ENCODE measurements at places on chromosomes 6 and 20. TPM values are rescaled to one million over a fixed set of nuclear protein-coding genes. Genes with fewer than 3 reads are reported as not detected.

DNA sequence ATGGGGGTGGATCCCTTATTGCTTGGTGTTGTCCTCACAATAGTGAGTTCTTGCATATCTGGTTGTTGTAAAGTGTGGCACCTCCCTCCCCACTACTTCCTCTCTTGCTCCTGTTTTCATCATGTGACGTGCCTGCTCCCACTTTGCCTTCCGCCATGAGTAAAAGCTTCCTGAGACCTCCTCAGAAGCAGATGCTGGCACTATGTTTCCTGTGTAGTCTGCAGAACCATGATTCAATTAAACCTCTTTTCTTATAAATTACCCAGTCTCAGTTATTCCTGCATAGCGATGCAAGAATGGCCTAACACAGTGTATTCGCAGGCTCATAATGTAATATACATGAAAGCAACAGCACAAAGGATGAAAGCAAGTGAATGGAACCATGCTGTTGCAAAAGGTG, 28.4 kb upstream of the ANKRD60 start:
- no peak for DNase-seq

DNA sequence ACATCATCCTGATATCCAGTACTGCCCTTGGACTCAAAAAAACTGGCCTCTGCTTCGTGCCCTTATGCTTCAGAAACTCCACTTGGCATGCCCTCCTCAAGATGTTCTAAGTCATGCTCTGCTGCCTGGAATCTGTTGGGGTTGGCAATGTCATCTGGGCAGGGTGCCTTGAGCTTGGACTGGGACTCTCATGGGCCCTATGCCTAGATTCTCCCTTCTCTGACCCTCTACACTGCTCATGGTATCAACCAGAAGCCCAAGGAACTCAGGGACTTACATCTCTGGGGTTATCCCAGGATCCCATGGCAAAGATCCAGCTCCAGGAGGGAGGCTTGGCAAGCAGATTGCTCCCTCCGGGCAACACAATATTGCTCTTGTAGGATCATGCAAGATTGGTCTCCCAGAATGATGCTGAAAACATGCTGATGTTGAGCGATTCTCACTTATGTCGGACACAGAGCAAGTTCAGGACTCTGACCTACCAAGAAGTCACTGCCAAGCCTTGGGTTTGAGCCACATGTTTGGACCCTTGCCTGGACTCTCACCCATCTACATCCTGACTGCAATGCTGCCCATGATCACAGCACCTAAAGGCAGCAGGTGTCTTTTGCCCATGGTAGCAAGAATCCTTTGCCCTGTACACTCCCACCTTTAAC, 88.8 kb downstream of the ADAT2 start:
- DNase-seq, result no peak

GRCh38 chr6:156413154-156413553, 364.0 kb upstream of the ARID1B start:
- DNase-seq, result no peak

- no peak for DNase-seq
These were observed 99.1 kb downstream of the FOXC1 start for GRCh38 chr6:1708820-1709219.

GRCh38 chr6:32609391-32609730, 19.7 kb upstream of the HLA-DRB1 start:
- DNase-seq, result no peak

DNA sequence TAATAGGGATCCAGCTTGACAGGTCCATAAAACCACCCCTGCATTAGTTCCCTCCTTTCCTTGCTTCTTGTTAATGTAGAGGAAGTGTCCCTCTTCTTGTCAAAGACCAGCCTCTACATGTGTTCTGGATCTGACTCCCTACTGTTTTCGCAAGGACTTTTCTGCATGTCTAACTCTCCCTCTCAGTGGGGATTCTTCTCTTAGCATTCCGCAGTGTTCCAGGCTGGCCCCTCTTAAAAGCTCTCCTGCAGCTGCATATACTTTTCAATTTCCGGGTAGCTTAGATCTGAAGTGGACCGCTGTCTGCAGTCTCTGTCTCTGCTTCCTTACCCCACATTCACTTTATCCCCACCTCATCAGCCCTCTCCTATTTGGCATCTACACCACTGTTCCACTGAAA, 96.1 kb upstream of the MAN1A1 start:
- no peak for DNase-seq

GRCh38 chr20:25279403-25279802, 31.5 kb downstream of the PYGB start:
- peak; percentile 69 for DNase-seq

DNA sequence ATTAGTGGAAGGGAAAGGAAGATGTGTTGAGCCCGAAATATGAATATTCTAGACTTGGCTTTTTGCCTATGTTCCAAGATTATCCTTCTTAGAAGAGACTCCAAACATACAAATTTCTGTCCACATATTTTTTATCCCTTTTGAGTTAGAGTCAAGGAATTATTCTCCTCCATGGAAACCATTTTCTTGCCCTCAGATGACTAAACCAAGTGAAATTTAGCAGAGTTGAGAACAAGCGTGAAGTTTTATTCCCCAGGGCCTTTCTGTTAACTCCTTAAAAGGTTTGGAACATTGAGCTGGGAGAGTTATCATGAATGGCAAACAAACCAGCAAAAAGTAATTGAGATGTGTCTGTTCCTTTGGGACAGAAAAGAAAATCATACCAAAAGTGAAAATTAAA, 286.1 kb upstream of the PLCB4 start:
- DNase-seq, result no peak

DNA sequence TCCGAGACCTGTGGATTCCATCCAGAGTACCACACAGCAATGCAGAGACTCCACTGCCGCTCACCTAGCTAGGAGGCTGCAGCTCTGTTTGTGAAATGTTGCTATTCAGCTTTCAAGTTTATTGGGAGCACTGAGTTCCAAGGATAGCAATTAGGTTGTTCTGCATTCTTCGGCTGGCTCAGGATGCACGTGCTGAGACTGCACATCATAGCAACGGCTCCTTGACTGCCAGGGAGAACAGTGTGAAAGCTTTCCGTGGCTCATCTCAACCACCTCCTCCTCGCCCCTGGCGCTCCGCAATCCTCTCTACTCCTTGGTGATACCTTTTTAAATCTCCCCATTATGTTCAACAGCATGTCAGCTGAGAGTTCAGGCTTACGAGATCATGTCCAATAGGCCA, 116.6 kb downstream of the TSHZ2 start:
- DNase-seq, result no peak

GRCh38 chr6:82419132-82419581, 55.5 kb downstream of the TPBG start:
- no peak for DNase-seq

- no peak for DNase-seq
These were observed 304.4 kb downstream of the PREX1 start for GRCh38 chr20:48523191-48523995.

DNA sequence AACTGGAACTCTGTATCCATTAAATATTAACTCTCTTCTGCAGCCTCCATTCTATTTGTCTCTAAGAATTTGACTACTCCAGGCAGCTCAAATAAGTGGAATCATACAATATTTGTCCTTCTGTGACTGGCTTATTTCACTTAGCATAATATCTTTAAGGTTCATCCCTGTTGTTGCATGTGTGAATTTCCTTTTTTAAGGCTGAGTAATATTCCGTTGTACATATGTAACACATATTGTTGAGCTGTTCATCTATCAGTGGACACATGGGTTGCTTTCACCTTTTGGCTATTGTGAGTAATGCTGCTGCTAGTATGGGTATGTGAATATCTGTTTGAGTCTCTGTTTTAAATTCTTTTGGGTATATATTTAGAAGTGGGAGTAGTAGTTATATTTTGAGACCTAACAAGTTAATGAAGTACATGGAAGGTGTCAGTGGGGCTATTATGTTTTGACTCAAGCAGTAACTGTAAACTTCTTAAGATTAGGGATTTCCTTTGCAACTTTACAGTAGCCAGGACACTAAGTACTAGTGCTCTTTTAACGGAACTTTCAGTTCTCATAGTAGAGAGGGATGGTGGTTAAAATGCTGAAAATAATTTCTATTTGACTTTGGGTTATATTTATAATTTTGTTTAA, 29.7 kb upstream of the TMEM217 start:
- no peak for DNase-seq

- DNase-seq, result no peak
These were observed 77.9 kb downstream of the EPB41L2 start for GRCh38 chr6:130985115-130985514.

DNA sequence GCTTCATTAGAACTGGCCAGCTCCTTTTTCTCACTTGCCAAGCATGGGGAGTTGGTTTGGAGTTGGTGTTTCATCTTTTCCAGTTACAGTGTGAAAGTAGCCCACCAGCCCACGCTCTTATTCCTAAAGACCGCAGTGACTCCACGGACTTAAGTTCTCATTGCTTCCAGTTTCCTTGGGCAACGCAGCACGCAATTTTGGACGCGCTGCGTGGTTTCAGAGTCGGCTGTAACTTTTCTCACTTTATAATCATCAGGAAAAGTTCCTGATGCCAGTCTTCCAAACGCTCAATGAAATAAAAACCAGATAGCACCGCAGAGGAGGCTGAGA, 381 bp upstream of the PEX7 start:
- no peak for DNase-seq

DNA sequence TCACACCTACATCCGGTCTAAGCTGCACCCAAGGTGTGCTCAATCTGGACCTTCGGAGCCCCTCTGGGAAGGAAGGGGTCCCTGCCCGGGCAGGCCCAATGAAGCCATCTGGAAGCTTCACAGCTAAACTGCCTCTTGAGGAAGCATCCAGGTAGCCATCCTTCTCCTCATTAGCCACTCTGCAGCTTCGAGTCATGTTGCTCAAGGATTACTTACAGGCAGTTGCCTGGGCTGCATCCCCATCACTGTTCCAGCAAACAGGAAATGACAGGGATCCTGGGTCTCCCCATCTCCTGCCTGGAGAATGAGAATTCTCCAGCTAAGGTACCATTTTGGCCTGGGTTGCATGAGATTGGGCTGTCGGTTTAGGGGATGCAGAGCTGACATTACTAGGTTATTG, 91.7 kb downstream of the ERMARD start:
- DNase-seq, result peak; percentile 57

GRCh38 chr20:48830826-48831318, 3.1 kb upstream of the PREX1 start:
- DNase-seq, result no peak

DNA sequence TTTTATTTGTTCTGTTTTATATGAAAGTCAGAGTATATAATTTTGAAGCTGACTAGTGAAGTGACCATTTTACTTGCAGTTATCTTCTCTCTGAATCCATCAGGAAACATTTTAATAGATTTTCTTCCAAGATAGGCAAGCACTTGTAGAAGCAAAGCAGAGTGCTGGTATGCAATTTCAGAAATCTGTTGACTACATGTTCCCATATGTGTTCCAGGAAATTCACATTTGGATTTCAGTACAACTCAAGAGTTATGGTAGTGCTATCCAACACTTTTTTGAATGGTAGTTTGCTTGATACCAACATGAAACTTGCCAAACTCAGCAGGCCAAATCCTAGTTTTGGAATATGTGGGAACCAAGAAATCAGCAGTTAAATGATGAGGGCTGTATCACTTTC, 94.0 kb downstream of the CENPW start:
- no peak for DNase-seq

- DNase-seq, result no peak
These were observed 114.6 kb downstream of the PDE10A start for GRCh38 chr6:165548450-165548849.

- DNase-seq, result no peak
These were observed 79.5 kb downstream of the FYN start for GRCh38 chr6:111793711-111794111.

DNA sequence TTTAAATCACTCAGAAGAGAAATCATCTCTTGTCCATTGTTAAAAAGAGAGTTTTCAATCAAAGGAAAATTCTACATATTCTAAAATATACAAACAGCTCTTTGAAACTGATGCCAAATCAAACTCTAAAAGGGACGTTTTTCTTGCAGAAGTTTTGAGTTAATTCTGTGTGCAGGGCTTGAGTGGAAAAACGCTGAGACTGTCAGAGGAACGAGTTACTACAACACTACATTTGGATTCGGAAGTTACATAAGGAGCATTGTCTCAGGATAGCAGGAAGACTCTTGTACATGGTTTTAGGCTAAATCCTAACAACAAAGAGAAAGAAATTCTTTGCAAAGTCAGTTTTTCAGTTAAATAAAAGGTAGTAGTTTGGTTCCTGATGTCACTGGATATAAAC, 155.7 kb upstream of the SUPT3H start:
- no peak for DNase-seq

DNA sequence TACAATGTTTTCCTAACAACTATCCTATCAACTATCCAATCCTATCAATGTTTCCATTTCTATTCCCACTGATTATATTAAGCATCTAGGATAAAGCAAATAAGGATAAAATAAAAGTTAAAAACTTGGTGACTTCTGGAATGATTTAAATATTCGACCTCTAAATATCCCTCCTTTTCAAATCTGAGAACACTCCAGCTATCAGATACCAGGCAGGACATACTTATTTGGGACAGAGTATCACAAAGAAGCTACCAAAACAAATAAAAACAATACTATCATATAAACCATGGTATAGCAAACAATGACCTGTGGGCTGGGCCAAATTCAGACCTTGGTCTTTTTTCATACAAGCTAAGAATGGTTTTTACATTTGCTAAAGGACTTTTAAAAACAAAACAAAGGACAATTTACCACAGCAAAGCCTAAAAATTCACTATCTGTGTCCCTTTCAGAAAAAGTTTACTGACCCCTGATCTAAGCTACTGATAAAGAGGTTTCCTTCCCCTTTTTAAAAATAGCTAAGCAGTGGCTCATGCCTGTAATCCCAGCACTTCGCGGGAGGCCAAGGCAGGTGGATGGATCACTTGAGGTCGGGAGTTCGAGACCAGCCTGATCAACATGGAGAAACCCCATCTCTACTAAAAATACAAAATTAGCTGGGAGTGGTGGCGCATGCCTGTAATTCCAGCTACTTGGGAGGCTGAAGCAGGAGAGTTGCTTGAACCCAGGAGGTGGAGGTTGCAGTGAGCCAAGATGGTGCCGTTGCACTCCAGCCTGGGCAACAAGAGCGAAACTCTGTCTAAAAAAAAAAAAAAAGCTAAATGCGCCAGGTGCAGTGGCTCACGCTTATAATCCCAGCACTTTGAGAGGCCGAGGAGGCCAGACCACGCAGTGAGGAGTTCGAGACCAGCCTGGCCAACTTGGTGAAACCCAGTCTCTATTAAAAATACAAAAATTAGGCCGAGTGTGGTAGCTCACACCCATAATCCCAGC, 6.0 kb downstream of the NUP153 start:
- DNase-seq, result no peak

GRCh38 chr20:41608606-41609005, 9.6 kb downstream of the CHD6 start:
- DNase-seq, result no peak

The ADAM33 gene
- 30.7 TPM for total RNA-seq

The APCDD1L gene
- total RNA-seq, result not detected

The LRRC73 gene
- 0.45 TPM for total RNA-seq

The KCNK15 gene
- 3.1 TPM for total RNA-seq

The PRSS35 gene
- total RNA-seq, result 0.26 TPM

The FUT9 gene
- total RNA-seq, result not detected

The ZNF165 gene
- total RNA-seq, result 0.19 TPM

The RPP40 gene
- total RNA-seq, result 8.4 TPM

The SLC2A10 gene
- total RNA-seq, result 13.1 TPM

Data from mesenteric fat pad (tissue), 1 donor.